ENCODE measurements at places on chromosomes 3 and 15.

DNA sequence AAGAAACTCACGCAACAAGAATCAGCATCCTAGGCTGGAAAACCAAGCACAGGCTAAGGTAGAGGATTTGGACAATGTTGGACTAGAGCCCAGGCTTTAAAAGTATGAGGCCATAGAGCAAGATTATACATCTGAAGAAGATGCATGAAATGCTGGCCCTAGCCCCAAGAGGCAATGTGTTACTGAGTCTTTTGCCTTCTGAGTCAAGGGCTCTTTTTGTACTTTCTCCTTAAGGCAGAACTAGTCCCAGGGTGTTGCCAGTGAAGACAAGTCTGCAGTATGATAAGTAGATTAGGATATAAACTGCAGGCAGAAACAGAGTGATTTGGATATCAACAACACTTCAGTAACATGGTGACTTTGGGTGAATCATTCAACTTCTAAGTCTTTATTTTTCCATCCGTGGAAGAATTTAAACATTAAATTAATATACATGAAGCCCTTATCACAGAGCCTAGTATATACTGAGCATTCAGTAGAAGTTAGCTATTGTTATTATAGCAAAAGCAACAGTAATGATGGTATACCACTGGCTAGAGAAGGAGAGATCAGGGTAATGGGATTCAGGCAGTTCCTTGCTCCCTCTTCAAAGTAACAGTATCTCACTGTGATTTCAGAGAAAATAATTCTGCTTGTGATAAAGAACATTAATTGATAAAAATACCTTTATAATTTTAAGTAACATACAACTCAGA is 99.9 kb upstream of the MLF1 start:
- DNase-seq, result no peak

DNA sequence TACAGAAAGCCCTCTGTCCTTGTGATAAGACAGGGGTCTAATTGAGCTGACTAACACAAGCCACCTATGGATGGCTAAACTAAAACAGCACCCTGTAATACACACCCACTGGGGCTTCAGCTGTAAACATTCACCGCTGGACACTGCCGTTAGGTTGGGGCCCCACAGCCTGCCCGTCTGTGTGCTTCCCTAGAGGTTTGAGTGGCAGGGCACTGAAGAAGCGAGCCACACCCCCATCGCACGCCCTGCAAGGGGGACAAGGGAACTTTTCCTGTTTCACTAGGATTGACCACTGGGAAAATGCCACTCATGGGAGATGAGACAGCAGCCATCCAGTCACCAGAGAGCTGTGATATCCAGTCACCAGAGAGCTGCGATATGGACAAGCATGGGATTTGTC is 335.7 kb upstream of the CFAP20DC start:
- no peak for DNase-seq

- no peak for DNase-seq
Measured at GRCh38 chr3:34178415-34178814, 380.0 kb downstream of the PDCD6IP start.

DNA sequence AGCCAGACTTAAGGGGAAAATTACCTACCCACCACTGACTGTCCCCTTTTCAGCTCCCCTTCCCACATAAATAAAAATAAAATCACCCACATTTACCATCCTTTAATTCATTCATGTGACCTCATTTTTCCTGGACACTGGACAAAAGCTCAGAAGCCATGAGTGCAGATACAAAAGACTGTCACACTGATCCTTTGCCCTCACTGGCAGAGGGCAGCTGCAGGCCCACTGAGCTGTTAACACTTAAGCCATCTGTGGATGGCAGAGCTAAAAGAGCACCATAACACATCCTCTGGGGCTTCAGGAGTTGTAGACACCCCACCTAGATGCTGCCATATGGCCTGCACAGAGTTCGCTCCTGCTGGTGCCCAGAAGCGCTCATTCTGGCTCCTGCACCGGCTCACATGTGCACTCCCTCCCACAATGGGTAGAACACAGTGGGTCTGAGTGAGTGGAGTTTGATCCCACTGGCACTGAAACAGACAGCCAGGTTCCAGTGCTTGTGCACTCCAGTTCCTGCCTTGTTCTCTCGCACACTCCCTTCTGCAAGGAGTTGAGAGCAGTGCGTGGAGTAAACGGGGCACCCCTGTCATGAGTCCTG is 38.8 kb downstream of the EDC3 start:
- DNase-seq, result no peak

DNA sequence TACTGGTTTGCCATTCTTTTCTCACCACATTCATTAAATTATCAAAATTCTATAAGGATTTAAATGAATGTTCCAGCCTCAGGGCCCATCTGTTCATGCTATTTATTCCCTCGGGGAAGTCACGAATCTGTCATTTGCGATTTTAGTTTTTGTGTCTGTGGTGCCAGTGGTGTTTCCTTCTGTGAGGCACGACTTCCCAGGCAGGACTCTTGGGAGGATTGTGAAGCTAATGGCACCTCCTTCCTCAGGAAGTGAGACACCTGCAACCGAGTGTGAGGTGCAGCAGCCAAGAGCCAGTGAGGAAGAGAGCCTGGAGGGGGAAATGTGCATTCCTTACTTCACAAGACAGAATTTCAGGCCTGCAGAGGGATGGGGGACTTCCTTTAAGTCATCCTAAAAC is 24.1 kb downstream of the SV2B start:
- DNase-seq, result no peak

GRCh38 chr3:70861855-70862254 is 549.4 kb upstream of the MDFIC2 start:
- no peak for DNase-seq

GRCh38 chr3:175957427-175957826 is 1098.3 kb downstream of the NAALADL2 start:
- DNase-seq, result no peak

DNA sequence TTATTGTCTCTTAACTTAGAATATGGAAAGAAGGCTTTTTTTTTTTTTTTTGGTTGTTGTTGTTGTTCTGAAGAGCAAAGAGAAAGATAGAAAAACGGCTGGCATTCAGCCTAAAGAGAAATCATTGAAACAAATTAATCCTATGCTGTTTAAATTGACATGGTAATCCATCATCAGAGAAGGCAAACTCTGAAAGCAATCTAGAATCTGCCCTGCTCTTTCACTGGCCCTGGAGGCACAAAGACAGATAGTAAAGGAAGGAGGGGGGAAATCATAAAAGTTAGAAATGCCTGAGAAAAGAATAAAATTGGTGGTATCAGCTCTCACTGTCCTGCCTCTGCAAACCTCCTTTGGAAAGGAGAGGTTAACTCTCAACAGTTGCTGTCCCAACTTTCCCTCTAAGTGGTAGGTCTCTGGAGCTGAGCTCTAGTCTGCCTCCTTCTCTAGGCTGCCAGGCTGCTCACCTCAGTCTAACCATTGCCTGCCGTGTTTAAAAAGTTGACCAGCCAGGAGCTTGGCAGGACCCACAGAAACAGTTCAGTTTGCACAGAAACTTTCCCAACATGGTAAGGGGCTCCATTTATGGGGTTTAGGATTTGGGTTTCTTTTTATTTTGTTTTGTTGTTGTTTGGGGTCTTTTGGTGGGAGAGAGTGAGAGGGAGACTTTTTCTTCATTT is 13.4 kb upstream of the NR2F2 start:
- DNase-seq, result no peak

- no peak for DNase-seq
Measured at GRCh38 chr3:111594205-111594604, 941 bp downstream of the ZBED2 start.

All from stimulated activated CD8-positive, alpha-beta memory T cell treated with anti-CD3 and anti-CD28 coated beads, Interleukin-12 subunit alpha, Interleukin-12 subunit beta, amount 100 ng/mL, for 1 hour (primary cell).